GM23248 (cell line): ENCODE measurements at places on chromosomes 5 and 9.

GRCh38 chr9:77457916-77458592 lies 190.1 kb downstream of the GNA14 start:
- no peak overlapping the region for H3K27ac ChIP-seq
- peak; percentile 75 for DNase-seq
- H3K36me3 ChIP-seq: no peaks in the 10 kb centered on the region
- H3K4me3 ChIP-seq: no peak overlapping the region
- H3K4me1 ChIP-seq: peaks cover 4% of the 10 kb centered on the region; the same call in 1 of the 2 replicates

DNA sequence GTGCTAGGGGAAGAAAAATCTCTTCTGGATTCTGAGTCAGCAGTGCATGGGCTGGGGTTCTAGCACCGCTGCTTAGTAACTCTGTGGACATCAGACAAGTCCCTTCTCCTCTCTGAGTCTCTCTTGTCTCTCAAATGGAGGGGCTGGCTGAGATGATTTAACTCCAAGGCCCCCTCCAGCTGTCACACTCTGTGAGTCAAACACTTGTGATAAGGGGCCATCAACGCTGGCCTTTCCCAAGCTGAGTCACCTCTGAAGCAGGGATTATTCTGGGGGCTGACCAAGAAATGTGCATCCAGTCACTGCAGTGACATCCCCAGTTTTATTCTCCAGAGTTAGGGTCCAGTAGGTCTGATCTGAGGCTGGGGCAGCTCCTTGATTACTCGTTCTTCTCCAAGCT lies 110.4 kb upstream of the ZNF462 start:
- H3K4me3 ChIP-seq: no peak overlapping the region
- no peaks in the 10 kb centered on the region for H3K36me3 ChIP-seq
- H3K27me3 ChIP-seq: no peaks in the 10 kb centered on the region
- H3K27ac ChIP-seq: no peak overlapping the region
- DNase-seq: no peak

- DNase-seq: peak; percentile 51
- peak overlapping the region; percentile 44 for H3K27ac ChIP-seq
- no peaks in the 10 kb centered on the region for H3K36me3 ChIP-seq
- no peak overlapping the region for H3K4me3 ChIP-seq
- peaks cover 26% of the 10 kb centered on the region for H3K27me3 ChIP-seq
- H3K4me1 ChIP-seq: no peaks in the 10 kb centered on the region
These were observed 10.6 kb downstream of the LAMC3 start for GRCh38 chr9:131019388-131020239.

DNA sequence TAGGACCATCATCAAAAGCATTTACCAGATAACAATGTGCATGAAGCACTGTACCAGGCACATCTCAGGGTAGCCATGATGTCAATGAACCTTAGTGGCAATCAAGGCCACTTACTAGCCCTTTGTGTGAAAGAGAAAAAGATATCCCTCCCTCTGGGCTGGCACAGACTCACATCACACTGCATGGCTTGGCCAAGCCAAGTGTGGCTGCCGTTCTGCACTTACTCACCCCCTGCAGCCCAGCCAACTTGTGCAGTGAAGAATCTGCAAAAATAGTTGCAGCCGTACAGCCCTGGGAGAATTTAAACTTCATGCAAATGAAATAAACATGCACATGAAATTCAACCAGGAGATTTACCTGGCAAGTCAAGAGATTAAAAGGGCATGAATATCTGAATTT lies 333.5 kb downstream of the DEPDC1B start:
- no peak overlapping the region for H3K4me3 ChIP-seq
- H3K27me3 ChIP-seq: no peaks in the 10 kb centered on the region
- no peak overlapping the region for H3K27ac ChIP-seq
- peak; percentile 49 for DNase-seq
- H3K36me3 ChIP-seq: no peaks in the 10 kb centered on the region
- H3K4me1 ChIP-seq: no peaks in the 10 kb centered on the region
